ENCODE measurements at places on chromosomes 5 and 9.
A peak's percentile ranks its signal among the peaks of the same experiment; 100 is the strongest.

DNA sequence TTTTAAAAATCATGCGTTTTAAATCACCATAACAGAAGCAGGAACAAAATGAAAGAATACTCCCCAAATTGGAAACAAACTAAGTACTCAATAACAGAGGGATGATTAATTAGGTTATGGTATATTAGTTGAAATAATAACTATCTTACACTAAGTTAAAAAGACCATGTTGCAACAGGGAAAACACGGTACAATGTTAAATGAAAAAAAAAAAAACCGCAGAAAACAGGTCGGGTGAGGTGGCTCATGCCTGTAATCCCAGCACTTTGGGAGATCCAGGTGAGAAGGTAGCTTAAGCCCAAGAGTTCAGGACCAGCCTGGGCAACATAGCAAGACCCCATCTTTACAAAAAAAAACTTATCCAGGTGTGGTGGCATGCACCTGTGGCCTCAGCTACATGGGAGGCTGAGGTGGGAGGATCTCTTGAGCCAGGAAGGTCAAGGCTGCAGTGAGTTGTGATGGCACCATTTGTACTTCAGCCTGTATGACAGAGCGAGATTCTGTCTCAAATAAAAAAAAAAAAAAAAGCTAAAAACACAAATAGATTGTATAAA is 2.4 kb upstream of the PTPN3 start:
- DNase-seq, result no peak

DNA sequence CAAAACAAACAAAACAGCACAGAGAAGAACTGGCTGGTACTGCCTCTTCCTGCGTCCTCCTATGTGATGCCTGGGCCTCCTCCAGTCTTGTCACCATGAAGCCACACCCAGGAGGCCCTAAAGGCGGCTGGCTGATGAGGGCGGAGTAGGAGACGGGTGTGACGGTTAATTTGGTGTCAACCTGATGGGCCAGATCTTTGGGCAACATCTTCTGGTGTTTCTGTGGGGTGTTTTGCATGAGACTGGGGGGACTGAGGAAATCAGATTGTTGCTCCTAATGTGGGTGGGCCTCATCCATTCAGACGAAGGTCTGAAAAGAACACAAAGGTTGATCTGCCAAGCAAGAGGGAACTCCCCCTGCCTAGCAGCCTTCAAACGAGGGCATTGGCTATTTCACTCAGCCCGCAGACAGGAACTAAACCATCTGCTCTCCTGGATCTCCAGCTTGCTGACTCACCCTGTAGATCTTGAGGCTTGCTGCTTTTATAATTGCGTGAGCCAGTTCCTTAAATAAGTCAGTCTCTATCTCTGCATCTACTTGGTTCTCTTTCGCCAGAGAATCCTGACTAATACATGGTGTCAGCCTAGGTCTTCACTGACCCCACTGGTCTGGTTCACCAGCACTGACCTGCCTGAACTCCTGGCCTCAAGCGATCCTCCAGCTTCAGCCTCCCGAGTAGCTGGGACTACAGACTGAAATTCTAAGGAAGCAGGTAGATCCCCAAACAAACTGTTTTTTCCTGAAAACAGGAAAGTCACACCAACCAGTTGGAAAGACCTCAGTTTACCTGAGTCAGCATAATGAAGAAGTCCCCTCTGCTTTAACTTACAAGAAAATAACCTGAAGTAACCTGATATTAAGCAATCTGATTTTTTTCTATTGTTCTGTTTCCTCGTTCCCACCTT is 12.8 kb upstream of the ZFP62 start:
- no peak for DNase-seq

- no peak for DNase-seq
Observed at GRCh38 chr5:142221091-142221860, 103.5 kb downstream of the SPRY4 start.

- no peak for DNase-seq
Observed at GRCh38 chr5:1931604-1932231, 49.0 kb upstream of the IRX4 start.

DNA sequence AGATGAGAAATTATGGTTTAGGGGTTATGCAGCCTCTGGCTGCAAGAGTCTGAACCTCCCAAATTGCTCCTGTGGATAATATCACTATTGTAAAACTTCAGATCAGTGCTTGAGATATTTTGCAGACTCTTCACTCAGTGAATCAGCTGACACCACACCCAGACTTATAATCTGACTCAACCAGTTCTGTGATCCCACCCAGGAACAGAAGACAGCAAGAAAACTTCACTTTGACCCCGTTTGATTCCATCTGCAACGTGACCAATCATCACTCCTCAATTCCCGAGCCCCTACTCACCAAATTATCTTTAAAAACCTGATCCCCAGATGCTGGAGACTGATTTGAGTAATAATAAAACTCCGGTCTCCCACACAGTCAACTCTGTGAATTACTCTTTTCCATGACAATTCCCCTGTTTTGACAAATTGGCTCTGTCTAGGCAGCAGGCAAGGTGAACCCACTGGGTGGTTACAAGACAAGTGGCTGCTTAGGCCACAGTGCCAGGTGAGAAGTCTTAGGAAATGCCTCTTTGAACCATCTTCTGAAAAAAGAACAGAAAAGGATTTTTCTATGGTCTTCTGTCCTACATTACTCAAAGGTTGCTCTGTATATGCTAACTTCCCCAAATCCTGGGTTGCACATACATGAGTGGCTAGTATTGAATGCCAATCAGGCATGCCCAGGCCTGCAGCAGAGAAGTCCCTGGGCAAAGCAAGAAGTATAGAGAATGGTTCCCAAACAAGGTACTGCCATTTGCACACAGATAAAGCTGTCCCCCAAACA is 588.0 kb downstream of the PRELID2 start:
- DNase-seq, result peak; percentile 33

GRCh38 chr9:105073147-105073546 is 145.2 kb upstream of the ABCA1 start:
- no peak for DNase-seq

All from epithelial cell of prostate (primary cell).